HTR-8/SVneo (cell line): ENCODE measurements at places on chromosomes 12 and 14.
A peak's percentile ranks its signal among the peaks of the same experiment; 100 is the strongest.

- DNase-seq: peak; percentile 54
Observed at GRCh38 chr14:100384819-100385813, 62.0 kb downstream of the SLC25A47 start.

DNA sequence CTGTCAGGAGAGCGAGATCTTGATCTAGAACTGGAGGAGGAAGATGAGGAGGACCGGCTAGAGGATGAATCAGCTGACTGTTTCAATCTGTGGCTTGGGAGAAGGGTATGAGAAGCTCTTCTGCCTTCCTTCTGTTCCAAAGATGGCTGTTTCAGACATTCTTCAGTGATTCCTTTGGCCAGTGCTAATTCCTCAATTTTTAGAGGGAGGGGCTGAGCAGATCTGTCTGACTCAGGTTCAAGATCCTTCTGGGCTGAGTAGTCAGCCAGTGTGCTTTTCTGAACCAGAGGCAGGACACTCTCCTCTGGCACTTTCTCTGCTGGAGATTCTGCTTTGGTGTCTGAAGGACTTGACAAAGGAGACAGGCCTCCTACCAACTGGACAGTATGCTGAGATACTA lies 15.2 kb downstream of the ACIN1 start:
- no peak for DNase-seq

DNA sequence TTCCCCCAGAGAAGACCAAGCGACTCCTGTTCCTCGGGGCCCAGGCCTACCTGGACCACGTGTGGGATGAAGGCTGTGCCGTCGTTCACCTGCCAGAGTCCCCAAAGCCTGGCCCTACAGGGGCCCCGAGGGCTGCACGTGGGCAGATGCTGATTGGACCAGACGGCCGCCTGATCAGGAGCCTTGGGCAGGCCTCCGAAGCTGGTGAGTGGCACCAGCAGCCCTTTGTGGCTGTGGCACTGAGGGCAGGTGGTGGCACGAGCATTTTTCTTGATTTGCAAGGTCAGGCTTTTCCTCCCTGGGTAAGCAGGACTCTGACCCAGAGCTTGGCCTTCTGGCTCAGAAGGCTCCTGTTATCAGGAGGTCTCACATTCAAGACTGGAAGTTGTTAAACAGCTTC lies 2.7 kb downstream of the SIVA1 start:
- no peak for DNase-seq

GRCh38 chr14:31261859-31262731 lies 54.5 kb upstream of the HECTD1 start:
- no peak for DNase-seq

- no peak for DNase-seq
Observed at GRCh38 chr14:23385642-23386265, 8.9 kb downstream of the CMTM5 start.

- DNase-seq: no peak
Observed at GRCh38 chr12:24574538-24574937, 374.4 kb downstream of the BCAT1 start.

GRCh38 chr12:51923506-51924365 lies 16.4 kb downstream of the ACVRL1 start:
- no peak for DNase-seq

GRCh38 chr14:26286913-26287205 lies 311.0 kb downstream of the NOVA1 start:
- no peak for DNase-seq

GRCh38 chr12:127008755-127009403 lies 1258.1 kb upstream of the TMEM132C start:
- no peak for DNase-seq

GRCh38 chr14:91649930-91650329 lies 82.0 kb downstream of the CATSPERB start:
- peak; percentile 21 for DNase-seq

GRCh38 chr12:27505109-27505508 lies 18.9 kb upstream of the PPFIBP1 start:
- no peak for DNase-seq

- DNase-seq: no peak
Observed at GRCh38 chr12:89770391-89770790, 61.8 kb upstream of the ATP2B1 start.

GRCh38 chr12:105804591-105805265 lies 334.0 kb downstream of the NUAK1 start:
- no peak for DNase-seq

GRCh38 chr14:37894463-37894862 lies 299.0 kb downstream of the TTC6 start:
- no peak for DNase-seq

DNA sequence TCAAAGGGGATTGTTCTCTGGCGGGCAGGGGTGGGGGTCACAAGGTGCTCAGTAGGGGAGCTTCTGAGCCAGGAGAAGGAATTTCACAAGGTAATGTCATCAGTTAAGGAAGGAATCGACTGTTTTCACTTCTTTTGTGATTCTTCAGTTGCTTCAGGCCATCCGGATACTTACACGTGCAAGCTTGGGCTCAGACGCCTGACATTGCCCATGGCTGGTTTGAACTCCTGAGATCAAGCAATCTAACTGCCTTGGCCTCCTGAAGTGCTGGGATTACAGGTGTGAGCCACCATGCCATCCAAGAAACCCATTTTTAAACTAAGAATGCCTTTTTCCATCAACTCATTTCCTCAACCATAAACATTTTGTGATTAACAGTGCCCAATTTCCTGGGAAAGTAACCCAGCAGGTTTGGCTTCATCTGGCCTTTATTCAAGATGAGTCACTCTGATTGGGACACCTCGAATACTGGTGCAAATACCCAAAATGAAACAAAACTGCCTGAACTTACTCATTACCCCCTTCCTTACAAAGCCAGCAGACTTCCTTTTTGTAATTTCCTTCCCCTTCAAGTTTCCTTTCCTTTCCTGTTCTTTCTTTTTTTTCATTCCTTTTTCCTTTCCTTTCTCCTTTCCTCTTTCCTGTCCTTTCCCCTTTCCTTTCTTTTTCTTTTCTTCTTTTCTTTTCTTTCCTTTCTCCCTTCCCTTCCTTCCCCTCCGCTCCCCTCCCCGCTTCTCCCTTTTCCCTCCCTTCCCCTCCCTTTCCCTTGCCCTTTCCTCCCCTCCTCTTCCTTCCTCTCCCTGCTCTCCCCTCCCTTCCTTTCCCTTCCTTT lies 10.2 kb upstream of the RNASE10 start:
- no peak for DNase-seq

DNA sequence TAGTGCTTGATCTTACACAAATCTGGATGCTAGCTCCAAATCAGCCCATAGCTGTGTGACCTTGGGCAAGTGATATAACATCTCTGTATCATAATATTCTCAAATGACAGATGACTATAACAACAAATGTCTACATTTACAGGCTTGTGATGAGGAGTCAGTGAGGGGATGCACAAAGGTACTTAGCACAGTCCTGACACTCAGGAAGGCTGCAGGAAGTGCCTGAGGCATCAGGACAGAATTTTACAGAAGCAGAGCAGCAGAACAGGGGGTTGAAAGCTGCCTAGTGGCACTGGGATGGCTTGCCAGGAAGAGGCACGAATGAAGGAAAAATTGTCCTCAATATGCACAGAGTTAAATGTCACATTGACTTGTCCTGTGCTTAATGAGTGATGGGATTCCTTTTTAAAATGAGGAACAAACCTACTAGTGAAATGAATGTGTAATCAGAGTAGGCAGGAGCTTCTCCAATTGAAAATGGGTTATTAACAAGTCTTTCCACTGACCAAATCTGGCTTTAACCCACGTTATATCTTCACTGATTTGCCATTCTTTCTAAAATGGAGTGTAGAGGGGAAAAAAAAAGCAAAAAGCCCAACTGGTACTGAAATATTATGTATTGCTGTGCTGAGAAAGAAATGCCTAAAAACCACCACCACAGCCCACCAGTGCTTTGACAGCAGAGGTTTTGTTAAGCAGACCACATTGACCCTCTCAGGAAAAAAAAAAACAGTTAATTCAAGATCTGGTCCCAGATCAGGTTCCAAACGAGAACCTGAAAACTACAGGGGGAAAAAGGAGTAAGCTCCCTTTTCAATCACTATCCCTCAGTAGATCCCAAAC lies 11.6 kb downstream of the BTG1 start:
- DNase-seq: no peak

DNA sequence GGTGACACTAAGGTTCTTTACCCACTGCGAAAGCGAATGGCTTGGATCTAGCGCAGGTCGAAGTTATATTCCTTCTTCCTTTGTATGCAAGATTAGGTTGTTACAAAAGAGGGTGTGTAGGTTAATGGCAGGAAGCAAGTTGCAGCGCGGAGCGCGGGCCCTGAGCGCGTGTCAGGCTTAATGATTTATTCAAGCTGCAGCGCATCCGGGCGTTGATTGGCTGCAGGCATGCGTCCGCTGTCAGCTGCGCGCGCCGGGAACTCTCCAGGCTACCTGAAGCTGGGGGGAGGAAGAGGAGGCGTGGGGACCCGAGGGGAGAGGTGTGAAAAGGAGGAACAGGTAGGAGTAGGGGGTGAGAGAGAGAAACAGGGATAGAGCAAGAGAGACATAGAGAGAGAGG lies 7.4 kb downstream of the ASCL1 start:
- no peak for DNase-seq

- DNase-seq: no peak
Observed at GRCh38 chr12:62190689-62191490, 69.3 kb upstream of the USP15 start.
